ENCODE measurements at places on chromosomes 1 and 21.

DNA sequence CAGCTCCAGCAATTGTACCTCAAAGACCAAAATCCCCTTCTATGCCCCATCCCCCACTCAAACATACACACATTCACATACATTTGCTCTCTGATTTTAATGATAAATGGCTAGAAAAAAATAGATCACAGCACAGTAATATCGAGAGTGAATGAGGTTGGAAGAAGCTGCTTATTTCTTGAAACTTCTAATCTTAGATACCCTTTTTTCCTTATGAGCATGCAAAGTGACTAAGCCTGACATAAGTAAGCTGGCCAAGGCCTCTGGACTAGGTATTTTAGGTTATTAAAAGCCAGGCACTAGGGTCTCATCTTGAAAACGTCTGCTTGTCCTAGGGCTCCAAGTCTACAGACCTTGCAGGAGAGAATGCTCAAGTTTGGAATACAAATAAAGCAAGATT, 133.6 kb downstream of the TGFBR3 start:
- DNase-seq, result no peak

GRCh38 chr1:55382806-55383305, 167.7 kb upstream of the USP24 start:
- DNase-seq, result no peak

- no peak for DNase-seq
Measured at GRCh38 chr21:33427051-33427450, 23.8 kb downstream of the IFNGR2 start.

- DNase-seq, result no peak
Measured at GRCh38 chr1:3912809-3913685, 13.0 kb upstream of the C1orf174 start.

DNA sequence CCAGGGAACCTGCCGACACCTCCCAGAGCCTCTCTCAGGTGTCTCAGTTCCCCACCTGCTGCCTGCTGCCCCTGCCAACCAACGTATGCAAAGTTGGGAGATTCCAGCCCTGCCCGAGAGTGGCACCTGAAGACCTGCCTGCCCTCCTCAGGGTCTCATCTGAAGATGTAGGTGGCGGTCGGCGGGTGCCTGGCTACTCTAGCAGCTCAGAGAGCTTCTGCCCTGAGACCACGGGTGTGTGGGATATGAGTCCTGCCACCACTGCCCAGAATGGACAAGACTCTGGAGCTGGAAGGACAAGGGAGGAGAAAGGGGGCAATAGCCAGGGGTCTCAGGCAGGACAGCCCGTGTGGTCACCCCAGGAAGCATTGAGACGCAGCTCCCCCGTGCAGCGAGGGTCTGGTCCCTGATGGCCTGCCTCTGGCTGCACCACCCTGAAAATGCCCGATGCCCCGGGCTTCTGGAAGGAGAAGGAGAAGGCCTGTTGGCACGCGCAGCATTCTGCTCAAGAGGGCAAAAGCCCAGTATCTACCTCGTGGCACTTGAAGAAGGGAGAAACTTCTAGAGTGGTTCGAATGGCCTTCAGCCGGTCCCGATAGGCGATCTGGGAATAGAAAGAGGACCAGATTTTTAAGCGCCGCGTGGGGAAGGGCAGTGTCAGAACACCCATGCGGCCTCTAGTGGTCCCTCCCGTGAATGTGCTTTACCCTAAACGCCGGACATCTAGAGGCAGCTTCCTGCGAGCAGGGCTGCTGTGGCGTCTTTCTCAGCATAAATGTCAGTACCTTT, 88.8 kb downstream of the STUM start:
- DNase-seq, result no peak

DNA sequence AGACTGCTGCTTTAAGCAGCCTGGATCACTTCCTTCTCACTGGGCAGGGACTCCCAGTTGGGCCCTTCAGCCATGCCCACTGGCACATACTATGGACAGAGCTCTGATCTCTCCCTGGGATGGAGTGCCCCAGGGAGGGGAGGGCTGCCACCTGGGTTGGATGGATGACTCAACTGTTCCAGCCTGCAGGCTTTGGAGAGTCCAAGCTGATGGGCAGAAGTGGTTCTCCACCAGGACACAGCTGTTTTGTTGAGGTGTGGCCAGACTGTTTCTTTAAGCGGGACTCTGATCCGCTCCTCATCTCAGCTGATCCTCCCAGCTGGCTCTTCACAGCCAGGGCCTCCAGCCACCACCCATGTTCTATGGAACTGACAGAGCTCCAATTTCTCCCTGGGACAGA, 166.9 kb downstream of the MAGI3 start:
- DNase-seq, result no peak

GRCh38 chr1:32702599-32703478, at the start of gene SYNC:
Gene SYNC, minus strand, starts transcription at chr1:32702770. Its CDS starts 110 bp downstream, at chr1:32702660.
- DNase-seq, result no peak

- DNase-seq, result peak; percentile 9
Measured at GRCh38 chr1:110647254-110647891, 27.4 kb downstream of the KCNA3 start.

DNA sequence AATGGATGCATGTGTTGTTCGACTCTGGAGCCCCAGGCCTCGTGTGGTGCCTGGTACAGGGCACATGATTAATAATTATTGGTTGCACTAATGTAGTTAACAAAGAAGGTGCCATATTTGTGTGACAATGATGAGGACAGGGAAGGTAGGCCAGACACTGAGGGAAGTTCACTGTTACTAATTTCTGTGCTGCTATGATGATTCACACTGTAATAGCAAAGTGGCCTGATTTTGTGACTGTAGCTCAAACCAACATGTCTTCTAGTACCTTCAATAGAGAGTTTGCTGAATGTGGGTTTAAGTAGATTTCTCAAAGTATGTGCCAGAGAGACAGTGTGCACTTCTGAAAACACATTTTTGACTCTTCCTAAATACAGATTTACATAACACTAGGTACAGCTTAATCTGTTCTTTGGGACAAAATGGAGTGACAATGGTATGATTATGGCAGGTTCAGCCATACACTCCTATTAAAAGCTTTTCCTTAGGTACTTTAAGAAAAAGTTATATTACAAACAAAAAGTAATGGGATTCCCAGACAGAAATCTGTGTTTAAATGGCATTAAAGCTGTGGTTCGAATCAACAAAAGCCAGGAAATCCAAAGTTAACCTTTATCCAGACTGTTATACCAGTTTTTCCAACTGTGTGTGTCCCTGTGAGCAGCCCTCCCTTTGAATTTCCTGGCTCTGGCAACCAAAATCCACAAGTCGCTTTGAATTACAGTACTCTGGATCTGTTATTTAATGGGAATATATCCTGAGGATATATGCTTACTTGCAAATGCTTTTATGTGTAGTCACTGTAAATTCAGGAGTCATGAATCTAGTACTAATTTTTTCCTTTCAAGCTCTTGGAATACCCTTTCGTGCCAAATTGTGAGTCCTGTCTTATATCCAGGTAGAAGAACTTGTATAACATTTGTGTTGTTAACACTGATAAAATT, 277.1 kb upstream of the SGIP1 start:
- DNase-seq, result no peak

DNA sequence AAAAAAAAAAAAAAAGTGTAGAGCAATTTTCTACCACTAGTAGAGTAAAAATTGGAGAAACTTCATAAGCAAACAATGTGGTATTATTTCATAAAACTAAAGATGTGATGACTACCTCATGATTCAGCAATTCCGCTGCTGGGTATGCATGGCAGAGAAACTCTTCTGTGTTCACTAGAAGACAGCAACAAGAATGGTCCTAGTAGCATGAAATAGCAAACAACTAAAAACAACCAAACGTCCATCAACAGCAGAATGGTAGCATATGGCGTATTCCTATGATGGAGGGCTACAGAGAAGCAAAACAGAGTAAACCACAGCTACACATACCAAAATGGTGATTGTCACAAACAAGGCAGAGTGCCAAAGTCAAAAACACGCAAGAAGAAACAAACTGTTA, 18.9 kb downstream of the HTR1D start:
- DNase-seq, result peak; percentile 86

DNA sequence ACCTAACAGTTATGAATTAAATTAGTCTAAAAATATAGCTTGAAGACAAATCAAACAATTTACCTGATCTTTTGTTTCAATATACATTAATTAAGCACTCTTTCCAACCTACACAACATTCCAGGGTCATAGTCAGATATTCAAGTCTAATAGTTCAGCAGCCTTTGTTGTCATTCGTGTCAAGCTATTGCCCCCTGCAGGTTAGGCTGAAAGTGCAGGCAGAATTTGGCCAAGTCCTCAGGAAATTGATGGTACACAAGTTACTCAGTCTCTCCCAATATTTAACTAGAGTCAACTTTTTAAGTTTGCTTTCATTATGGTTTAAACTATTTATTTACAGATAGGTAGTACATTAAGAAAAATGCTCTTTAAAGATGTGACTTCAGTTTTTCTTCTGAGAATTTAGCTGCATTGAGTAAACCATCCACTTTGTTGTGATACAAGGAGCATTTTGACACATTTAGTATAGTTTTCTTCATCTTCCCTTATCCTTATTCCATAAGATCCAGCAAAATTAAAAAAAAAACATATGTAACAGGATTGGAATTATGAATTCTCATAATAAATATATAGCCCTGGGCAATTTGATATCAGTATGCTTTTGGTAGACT, 130.3 kb upstream of the DPYD start:
- peak; percentile 56 for DNase-seq

DNA sequence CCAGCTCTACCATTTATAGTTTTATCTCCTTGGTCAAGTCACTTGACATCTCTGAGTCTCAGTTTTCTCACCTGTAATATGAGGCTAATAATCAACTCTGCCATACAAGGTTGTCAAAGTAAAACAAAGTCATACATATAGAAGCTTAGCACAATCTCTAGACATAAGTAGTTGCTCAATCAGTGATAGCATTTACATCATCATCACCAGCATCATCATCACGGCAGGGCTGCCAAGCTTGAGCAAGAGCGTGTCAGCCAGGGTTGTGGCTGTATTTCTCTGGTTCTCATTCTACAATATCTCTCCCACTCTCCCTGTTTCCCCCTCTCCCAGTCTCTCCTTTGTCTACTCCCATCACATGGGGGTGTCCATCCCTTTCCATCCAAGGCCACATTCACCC, 41.7 kb upstream of the COA6 start:
- no peak for DNase-seq

DNA sequence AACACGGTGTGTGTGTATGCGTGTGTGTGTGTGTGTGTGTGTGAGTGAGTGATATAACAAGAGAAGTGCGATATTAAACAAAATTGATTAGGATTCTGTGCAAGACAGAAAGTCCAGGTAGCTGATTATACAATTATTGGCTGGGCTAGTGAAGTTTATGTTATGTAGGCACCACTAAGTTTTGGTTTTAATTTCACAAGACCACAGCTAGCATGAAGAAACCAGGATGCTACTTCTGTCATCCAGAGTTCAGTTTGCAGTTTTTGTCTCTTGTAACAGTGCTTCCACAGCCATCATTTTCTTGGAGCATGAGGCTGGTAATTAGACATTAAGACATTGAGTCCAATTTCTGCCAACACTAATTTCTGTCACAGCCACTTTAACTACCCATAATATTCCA, 1590.2 kb upstream of the B3GALT2 start:
- no peak for DNase-seq

DNA sequence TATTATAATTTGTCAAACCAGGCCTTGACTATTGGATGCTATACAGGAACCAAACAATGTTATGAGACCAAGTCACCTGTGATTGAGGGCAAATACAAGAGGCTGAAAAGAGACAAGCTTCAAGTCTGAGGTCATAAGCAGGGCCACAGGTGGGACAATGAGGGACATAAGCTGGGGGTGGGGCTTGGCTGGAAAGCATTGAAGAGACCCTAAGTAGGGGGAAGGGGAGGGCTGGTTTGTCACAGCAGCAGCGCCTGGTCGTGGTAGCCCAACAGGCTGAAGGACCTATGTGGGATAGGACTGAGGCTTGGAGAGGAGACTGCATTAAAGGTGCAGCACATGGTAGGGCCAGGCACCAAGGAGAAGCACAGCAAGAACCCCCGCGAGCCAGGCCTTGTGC, 17.9 kb downstream of the HMGN2 start:
- DNase-seq, result no peak
